Mammary microvascular endothelial cell (primary cell): ENCODE measurements at places on chromosomes 16 and 17. TPM values are rescaled to one million over a fixed set of nuclear protein-coding genes. Genes with fewer than 3 reads are reported as not detected.

Gene HSPB9
- not detected in 2 replicates for total RNA-seq

Gene CCL8
- not detected in 2 replicates for total RNA-seq

Gene CD300LB
- total RNA-seq = not detected in 2 replicates

Gene SYT17
- 0.15 and 0.80 TPM in 2 replicates for total RNA-seq

Gene MEIOC
- 0.05 TPM in 1 of 2 replicates, not detected in the other for total RNA-seq

Gene KRTAP17-1
- not detected in 2 replicates for total RNA-seq

Gene HEATR9
- not detected in 2 replicates for total RNA-seq

Gene WSCD1
- total RNA-seq = 15.4 and 18.1 TPM in 2 replicates

Gene C16orf86
- total RNA-seq = 3.6 and 5.8 TPM in 2 replicates

Gene KRTAP4-1
- not detected in 2 replicates for total RNA-seq

Gene CMTM2
- not detected in 2 replicates for total RNA-seq

Gene DOC2B
- 7.9 and 11.8 TPM in 2 replicates for total RNA-seq

Gene CES5A
- total RNA-seq = not detected in 2 replicates

Gene KRT36
- 0.27 TPM in 1 of 2 replicates, not detected in the other for total RNA-seq

Gene TMC5
- total RNA-seq = not detected in 2 replicates

Gene MYH11
- total RNA-seq = under 0.01 and 0.07 TPM in 2 replicates

Gene MT1A
- total RNA-seq = 14.0 and 20.5 TPM in 2 replicates

Gene MIEF2
- 5.9 and 11.7 TPM in 2 replicates for total RNA-seq

Gene VMO1
- total RNA-seq = 0.13 and 0.44 TPM in 2 replicates

Gene BAIAP3
- 0.33 and 0.54 TPM in 2 replicates for total RNA-seq
